ENCODE measurements at places on chromosomes 2 and 18. TPM values are rescaled to one million over a fixed set of nuclear protein-coding genes. Genes with fewer than 3 reads are reported as not detected.

Gene NEU2
- not detected for total RNA-seq

Gene RGPD3
- 0.34 TPM for total RNA-seq

GRCh38 chr18:25495606-25496005, 143.6 kb upstream of the ZNF521 start:
- H3K27ac ChIP-seq: no peak overlapping the region
- H3K27me3 ChIP-seq: no peaks in the 10 kb centered on the region
- no peak for DNase-seq
- H3K4me3 ChIP-seq: no peak overlapping the region
- no peaks in the 10 kb centered on the region for H3K36me3 ChIP-seq

Gene NHEJ1
- total RNA-seq: 22.9 TPM

Gene DCDC2C
- total RNA-seq: not detected

GRCh38 chr2:43171789-43172188, 54.6 kb downstream of the ZFP36L2 start:
- peaks cover 67% of the 10 kb centered on the region for H3K4me1 ChIP-seq
- peak overlapping the region; percentile 19 for H3K27ac ChIP-seq
- no peak overlapping the region for H3K4me3 ChIP-seq
- DNase-seq: no peak

- no peak overlapping the region for H3K4me3 ChIP-seq
- no peaks in the 10 kb centered on the region for H3K36me3 ChIP-seq
- no peak for DNase-seq
These were observed 61.9 kb downstream of the KLHL29 start for GRCh38 chr2:23446916-23447315.

DNA sequence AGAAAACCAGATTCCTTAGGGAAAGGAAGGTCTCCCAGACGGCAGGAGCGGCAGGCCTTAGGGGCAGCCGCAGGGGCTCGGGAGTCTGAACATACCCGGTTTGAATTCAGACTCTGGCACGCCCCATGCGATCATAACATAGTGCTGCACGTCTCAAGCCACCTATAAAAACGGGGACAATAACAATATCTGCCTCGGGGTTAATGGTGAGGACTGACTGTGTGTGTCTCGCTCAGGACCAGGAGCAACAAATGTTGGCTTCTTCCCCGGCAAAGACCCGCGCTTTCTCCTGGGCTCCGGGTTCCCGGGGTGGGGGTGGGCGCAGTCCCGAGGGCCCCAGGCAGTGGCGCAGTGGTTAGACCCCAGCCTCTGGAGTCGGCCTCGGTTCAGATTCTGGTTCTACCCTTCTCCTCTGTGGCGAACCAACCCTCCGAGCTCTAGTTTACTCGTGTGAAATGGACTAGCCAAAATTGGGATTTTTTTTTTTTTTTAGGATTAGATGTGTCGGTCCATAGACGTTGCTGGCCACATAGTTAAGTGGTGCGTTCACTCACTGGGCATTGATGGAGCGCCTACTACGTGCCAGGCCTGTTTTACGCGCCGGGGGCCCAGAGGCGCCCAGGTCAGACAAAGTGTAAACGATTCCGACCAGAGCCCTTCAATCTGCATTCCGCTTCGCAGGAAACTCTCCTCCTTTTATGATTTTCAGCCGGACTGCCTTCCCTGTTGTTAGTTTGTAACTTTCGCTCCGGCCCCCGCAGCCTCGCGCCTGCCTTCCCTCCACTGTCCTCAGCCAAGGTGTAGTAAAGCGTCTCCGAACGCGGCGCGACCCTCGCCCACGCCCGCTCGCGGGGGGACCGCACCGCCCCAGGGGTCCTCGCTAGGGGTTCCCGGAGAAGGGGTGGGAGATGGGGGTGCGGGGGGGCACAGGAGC, 820 bp upstream of the SH3BP4 start:
- H3K4me3 ChIP-seq: peak overlapping the region; percentile 73
- peaks cover 4% of the 10 kb centered on the region for H3K4me1 ChIP-seq

GRCh38 chr2:7725850-7726242, 808.6 kb downstream of the RNF144A start:
- no peaks in the 10 kb centered on the region for H3K27me3 ChIP-seq
- peaks cover 62% of the 10 kb centered on the region for H3K4me1 ChIP-seq
- H3K4me3 ChIP-seq: peak overlapping the region; percentile 89
- peak overlapping the region; percentile 90 for H3K27ac ChIP-seq
- peaks cover 59% of the 10 kb centered on the region for H3K36me3 ChIP-seq
- no peak for DNase-seq

GRCh38 chr2:176174824-176175708, 13.4 kb upstream of the HOXD1 start:
- no peak overlapping the region for H3K4me3 ChIP-seq
- no peak for DNase-seq
- peaks cover 3% of the 10 kb centered on the region for H3K36me3 ChIP-seq
- H3K4me1 ChIP-seq: peaks cover 9% of the 10 kb centered on the region

Data from activated T-helper 2 cell treated with anti-CD3 and anti-CD28 coated beads, Interferon-gamma antibody, Interleukin-2, Interleukin-4, amounts not matched to agents 10 μg/mL and 5 μg/mL and 100 μg/mL, durations not matched to agents 14 hours and 24 hours and 36 hours (primary cell).